ENCODE measurements at places on chromosomes 11 and 22.

GRCh38 chr11:114857281-114857680 lies 179.0 kb downstream of the NXPE2 start:
- no peak for DNase-seq

DNA sequence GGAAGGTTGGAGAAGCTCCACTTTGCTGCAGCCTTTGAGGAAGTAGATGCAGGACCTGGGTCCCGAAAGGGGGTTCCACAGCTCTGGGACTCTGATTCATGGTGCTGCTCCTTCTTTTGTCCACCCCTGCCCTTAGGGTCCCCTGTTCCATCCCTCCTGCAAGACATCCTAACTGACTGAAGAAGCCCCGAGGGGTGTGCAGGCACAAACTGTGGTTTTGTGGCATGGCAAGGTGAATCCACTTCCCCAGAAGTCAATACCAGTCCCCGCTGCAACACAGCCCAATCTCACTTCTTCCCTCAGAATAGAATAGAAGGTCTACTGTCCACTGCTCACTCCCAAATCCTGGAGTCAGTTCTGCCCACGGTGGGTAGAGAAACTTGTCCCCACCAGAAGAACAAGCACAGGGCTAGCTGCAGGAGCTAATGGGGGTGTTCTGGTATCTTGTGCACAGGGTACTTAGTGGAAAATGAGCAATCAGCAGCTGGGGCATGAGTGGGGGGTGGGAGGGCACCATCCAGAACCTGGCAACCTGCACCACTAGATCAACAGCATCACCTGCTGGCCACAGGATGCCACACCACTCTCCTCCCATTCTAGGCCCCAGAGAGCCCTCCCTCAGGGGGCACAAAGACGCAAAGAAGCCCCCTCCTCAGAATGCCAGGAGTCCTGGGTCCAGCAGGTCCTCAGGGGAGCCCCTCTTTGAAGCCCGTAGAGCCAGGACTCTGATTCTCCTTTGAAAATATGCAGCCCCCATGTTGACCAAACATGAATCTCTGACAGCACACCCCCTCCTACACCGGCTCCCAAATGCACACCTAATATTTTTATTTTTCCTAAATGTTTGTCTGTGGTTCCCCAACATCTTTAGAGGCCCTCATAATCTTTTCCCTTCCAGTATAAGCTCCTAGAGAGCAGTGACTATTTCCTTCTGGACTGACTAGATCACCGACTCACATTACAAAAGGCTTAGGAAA lies 14.1 kb downstream of the SPATA19 start:
- DNase-seq = no peak

- DNase-seq = no peak
Measured at GRCh38 chr11:76246271-76246933, 40.1 kb upstream of the WNT11 start.

DNA sequence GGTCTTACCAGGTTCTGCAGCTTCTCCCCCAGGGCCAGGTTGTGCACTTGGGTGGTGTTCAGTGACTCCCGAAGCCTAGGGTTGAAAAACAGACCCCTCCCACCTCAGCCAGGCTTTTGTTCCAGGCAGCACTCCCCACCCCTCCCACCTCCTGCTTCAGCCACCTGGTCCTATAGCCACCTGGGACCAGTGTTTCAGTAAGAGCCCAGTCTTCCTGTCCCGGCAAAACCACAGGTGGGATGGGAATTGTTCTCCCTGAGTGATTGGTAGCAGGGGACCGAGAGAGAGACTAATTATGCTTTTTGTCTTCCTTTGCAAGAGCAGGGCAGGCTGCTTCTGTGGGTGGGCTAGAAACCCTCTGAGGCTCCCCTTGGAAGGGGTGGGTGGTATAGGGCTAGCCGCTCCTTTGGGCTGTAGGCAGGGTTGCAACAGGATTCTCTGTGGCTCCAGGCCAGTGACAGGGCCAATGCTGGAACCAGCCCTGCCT lies 8.5 kb upstream of the NAALADL1 start:
- no peak for DNase-seq

DNA sequence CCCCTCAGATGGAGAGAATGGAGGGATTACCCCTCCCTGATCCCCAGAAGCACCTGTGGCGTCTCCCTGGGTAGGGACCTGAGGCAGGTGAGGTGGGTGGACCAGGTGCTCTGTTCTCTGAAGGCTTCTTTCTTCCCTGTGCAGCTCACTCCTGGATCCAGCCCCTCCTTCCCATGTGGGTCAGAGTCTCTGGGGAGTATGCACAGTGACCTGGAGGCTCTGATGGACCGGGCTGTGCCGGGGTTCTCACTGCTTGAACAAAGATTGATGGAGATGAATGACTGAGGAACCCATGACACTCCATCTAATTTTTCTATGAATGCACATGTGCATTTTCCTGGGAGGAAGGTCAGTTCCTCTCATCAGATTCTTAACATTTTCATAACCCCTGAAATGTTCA lies 78.6 kb upstream of the SHANK2 start:
- DNase-seq = no peak

DNA sequence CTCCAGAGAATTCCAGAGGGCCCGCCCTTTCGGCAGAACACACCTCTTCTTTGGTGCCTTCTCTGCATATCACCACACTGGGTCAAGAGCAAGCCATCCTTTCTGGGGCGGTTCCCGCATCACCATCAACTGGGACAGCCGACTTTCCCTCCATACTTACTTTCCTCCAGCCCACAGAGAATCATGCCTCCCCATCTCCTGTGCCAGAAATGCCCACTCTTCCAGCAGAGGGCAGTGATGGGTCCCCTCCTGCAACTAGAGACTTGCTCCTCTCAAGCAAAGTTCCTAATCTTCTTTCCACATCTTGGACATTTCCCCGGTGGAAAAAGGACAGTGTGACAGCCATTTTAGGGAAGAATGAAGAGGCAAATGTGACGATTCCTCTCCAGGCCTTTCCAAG lies 157.7 kb downstream of the C11orf91 start:
- DNase-seq = peak; percentile 7

DNA sequence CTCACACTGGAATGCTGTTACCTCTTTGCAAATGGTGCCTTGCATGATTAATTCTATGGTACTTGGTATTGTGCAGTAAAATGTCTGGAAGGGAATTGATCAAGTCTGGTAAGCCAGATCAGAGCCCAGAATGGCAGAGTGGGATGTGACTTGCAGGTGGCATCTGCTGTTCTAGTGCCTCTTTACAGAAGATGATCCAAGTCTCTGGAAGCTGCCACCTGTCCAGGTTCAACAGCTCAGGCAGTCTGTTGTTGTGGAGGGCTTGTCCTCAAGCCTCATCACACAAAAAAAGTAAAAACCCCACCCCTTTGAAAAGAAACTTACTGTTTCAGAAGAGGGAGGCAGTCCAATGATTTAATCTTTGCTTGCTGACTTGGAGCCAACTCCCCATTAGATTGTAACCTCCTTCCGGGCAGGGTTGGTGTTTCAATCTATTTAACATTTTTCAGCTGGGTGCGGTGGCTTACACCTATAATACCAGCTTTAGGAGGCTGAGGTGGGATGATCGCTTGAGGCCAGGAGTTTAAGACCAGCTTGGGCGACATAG lies 17.1 kb downstream of the ZNRF3 start:
- DNase-seq = no peak

DNA sequence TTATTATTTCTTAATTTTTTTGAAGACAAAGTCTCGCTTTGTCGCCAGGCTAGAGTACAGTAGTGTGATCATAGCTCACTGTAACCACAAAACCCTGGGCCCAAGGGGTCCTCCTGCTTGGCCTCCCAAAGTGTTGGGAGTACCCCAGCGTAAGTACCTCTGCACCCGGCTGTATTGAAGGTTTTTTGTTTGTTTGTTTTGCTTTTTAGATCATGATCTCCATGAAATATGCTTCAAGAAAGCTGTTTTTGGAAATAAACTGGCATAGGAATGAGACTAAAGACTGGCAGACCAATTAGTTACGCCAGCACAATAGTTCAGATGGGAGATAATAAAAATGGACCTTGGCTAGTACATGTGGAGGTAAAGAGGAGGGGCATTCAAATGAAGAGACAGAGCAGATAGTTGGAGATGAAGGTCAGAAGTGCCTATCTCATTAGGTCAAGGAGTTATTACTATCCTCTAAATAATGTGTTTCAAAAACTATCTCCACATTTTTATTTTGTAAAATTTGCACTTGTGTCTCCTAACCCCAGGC lies 4.1 kb upstream of the MRPL48 start:
- DNase-seq = no peak

DNA sequence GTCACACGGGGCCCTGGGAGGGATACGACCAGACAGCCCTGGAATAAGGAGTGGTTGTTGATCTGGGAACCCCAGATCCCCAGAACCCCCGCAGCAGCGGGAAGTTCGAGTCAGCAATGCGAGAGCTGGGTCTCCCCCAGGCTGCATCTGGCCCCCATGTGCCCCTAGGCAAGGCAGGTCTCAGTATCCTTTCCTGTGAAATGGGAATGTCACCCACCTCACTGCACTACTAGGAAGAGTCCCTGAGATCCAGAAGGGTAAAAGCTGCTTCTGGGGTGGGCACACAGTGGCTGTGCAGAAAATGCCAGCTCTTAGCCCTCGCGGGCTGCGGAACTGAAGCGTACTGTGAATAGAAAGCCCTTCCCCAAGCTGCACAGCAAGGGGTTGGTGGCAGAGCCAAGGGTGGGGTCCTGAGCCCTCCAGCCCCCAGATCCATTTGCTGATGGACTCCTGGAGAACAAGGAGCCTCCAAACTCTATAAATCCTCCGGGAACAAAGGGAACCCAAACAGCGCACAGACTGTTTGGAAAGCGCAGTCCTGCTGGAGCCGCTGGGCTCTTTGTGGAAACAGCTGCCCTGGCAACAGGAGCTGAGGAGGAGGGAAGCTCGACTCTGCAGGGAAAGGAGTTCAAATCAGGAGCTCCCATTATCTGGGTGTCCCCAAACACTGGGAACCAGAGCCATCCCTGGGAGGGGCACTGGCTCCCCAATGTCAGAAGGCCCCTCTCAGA lies 68.2 kb upstream of the SHISAL1 start:
- no peak for DNase-seq

GRCh38 chr22:49825944-49826602 lies 1.6 kb downstream of the BRD1 start:
- DNase-seq = peak; percentile 40

- peak; percentile 66 for DNase-seq
Measured at GRCh38 chr22:49657275-49657973, 170.2 kb downstream of the BRD1 start.

DNA sequence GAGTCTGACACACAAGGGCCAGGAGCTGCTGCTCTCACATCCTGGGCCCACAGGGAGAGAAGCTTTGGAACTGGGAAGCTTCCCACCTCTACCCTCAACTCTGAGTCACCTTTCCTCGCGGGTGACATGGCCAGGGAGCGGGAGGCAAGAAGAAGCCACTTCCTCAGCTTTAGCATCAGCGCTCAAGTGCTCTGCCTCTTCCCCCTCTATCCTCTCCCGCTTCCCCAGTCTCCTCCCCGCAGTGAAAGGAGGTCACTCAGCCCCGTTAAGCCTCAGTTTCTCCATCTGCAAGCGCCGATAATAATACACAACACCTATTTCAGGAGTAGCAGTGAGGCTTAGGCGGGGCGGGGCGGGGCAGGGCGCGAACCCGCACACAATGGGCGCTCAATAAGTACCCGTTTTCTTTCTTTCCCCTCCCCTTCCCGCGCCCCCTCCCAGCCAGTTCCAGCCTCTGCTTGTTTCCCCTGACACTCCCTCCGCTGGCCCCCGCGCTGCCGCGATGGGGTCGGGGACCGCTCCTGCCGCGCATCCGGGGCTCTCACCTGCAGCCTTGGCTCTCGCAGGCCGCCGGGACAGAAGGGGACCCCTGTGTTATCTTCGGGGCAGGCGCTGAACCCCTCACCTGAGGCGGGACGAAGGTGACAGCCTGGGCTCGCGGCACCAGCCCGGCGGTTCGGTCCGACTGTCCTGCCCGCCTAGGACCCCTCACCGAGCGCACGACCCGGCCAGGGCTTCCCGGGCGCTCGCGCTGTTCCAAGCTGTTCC lies 892 bp downstream of the GDPD5 start:
- peak; percentile 25 for DNase-seq

DNA sequence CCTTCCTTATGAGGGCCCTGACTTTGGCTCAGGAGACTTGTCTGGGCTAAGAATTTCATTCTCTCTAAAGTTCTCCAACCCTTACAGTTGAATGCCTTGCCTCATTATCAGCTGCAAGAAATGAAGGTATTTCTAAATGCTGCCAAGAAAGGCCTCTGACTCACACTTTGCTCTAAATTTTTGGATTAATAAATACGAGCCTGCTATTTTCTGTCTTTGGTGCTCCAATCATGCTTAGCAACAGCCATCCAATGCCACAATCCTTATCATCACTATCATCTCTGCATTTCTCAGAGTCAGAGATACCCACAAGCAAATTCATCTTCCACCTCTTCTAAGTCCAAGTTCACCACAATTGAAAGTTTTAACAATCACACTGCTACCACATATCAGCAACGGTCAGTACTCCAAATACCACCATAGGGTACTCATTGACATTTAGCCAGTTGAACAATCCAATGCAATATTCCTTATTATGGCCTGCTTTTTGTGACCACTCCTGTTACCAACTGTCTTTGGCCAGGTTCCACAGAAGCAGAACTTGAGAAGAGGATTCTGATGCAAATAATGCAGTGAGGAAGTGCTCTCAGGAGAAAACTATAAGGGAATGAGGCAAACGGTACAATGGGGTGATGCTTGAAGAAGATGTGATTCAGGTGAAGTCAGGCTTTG lies 5.7 kb downstream of the PATE2 start:
- no peak for DNase-seq

- no peak for DNase-seq
Measured at GRCh38 chr11:30282289-30282631, 40.6 kb upstream of the ARL14EP start.

DNA sequence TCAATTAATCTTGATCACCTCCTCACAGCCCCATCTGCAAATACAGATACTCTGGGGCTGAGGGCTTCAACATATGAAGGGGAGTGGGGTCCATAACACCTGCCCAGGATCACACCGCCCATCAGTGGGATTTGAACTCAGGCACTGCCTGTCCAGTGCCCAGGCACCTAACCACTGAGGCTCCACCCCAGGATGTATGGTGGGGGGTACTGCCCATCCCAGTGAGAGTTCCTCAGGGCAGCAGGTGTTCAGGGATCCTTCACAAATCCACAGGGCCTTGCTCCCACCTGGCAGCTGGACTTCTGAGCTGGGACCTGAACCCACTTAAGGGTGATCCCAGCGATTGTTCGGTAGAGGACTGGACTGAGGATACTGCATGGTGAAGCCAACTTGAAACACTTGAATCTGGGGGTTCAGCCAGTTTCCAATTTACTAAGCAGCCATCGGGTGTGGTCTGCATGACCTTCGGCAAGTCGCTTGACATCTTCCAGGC lies 33.3 kb downstream of the PRDM11 start:
- no peak for DNase-seq

GRCh38 chr11:128458321-128458720 lies 129.0 kb downstream of the ETS1 start:
- DNase-seq = no peak
